AG20443 (cell line): ENCODE measurements at places on chromosomes 2 and 18.

DNA sequence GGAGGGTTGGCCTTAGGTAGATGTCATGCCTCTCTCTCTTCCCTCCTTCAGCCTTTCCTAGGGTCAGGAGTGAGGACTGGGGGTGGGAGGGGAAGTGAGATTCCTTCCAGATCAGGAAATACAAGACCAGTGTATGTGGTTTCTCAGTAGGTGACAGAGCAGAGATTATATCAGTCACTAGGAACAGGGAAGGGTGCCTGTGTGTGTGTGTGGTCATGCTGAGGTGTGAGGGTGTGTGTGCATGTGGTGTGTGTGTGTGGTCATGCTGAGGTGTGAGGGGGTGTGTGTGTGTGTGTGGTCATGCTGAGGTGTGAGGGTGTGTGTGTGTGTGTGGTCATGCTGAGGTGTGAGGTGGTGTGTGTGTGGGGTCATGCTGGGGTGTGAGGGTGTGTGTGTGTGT, 259.8 kb downstream of the LOXHD1 start:
- no peak for DNase-seq

DNA sequence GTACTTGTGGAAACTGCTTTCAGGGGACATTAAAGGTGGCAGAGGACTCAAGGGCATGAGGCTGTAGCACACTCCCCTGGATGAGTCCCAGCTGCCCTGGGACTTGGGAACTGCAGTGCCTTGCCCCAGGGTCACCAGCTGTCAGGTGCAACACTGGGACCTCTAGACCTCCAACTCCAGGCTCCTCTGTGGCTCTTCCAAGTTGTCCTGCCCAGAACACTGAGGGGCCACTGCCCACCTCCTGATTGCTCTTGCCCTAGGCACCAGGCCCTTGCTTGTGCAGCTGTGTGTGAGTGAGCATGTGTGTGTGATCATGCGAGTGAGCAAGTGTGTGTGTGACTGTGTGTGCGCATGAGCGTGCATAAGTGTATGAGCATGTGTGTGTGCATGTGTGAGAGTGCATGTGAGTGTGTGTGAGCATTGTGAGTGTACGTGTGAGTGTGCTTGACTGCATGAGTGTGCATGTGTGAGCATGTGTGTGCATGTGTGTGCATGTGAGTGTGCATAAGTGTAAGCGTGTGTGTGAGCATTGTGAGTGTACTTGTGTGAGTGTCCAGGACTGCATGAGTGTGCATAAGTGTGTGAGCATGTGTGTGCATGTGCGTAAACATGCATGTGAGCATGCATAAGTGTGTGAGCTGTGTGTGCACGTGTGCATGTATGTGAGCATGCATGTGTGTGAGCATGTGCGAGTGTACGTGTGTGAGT, 301.5 kb downstream of the NDUFA10 start:
- DNase-seq = no peak

GRCh38 chr2:183495589-183496267, 371.5 kb downstream of the NUP35 start:
- no peak for DNase-seq

- DNase-seq = peak; percentile 78
Measured at GRCh38 chr2:217418090-217418489, 558.2 kb upstream of the TNP1 start.

GRCh38 chr2:174328114-174328960, 6.4 kb upstream of the SP9 start:
- peak; percentile 46 for DNase-seq

DNA sequence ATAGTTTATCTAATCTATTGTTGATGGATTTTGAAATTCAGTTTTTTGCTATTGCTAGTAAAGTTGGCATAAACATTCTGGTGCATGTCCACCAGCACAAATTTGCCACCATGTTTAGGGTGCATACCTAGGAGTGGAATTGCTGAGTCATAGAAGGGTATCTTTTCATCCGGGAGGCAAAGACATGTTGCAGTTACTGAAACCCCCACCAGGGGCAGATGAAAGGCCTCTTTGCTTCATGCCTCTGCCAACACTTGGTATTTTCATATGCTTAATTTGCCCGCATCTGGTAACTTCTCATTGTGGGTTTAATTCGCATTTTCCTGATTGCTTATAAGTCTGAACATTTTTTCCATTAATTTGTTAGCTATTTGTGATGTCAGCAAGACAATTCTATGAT, 8.2 kb downstream of the DCC start:
- no peak for DNase-seq

GRCh38 chr18:67199993-67200617, 316.4 kb downstream of the DSEL start:
- peak; percentile 21 for DNase-seq

DNA sequence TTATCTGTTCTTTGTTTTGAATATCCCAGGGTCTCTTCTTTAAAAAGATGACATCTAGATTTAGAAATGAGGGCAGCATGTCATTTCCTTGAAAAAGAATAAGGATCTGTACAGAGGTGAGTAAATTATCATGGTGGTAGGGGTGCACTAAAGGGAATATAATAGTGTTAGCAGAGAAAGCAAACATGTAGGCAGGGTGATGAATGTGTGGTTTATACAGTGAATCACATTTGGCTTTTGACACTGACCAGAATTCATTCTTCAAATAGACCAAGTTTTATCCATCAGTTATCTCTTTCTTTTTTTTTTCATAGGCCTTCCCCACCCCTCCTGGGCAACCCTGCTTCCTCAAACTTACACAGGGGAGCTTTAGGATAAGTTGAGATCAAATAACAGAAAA, 184.5 kb upstream of the LRP1B start:
- no peak for DNase-seq

DNA sequence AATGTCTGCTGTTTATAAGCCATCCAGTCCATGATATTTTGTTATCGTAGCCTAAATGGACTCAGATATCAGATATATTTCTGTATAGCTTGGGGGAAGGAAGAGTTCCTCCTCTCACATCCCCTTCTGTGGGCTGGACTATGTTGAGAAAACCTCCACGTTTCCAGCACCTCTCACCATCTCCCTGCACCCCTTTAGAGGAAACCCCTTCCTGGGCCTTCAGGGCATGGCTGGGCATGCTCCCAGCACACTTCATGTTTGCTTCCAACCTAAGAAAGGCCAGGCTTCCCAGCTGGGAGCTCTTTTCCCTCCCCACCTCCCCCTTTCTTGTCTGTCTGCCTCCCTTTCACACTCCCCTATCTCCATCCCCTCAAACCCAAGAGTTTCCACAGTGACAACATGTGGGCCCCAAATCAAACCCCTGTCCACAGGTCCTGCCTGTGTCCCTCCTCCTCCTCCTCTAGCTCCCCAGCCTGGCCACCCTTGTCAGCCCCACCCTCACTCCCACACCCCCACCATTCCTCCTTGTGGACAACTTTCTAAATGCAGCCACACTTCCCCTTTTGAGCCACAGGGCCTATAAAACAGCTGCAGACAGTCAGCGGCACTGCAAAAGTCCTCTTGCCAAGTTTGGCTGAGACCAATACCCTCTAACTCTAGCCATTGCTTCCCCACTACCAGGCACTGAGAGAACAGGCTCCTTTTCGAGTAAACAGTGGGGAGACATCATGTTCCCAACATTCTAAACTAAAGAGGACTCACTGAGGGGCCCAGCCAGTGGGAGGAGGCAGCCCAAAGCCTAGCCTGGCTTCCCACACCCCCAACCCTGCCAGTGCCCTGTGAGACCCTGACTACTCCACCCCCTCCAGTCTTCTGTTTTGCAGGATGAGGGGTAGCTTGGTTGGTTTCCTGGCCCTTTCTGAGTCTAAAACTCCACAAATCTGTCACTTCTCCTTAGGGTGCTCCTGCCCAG, 120.5 kb downstream of the ZFP36L2 start:
- peak; percentile 75 for DNase-seq

GRCh38 chr2:221571025-221571550, 1.0 kb downstream of the EPHA4 start:
- DNase-seq = no peak

DNA sequence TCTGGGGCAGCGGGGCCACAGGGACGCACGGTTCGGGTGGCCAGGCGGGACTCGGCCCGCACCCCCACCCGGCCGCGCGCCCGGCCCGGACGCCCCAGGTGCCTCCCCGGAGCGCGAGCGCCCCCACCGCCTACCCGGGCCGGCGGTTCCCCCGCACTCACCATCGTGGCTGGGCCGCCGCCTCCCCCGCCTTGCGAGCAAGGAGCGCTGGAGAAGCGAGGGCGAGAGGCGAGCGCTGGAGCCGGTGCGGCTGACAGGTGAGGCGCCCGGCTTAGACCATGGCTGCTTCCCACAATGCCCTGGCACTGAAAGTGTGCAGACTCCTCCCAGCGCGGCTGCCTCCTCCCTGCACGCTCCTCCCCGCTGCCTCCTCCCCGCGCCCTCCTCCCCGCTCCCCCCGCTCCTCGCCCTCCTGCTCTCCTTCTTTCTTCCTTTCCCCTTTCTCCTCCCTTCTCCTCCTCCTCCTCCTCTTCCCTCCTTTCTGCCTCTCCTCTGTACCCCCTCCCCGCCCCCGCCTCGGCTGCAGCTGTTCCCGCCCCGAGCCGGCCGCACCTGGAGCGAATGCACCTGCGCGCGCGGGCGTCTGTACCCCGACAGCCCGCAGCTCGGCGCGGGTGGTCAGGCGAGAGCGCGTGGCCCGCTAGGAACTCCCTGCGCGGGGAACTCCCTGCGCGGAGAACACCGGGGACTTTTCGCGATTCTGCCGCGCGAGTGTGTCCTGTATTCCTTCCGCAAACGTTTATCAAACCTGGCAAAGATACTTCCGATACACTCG, at the start of gene AP1S3:
Gene AP1S3, minus strand, starts transcription at position 296 of the 775 bp plus-strand sequence. Its CDS starts 132 bp downstream, at position 164.
- DNase-seq = peak; percentile 89

DNA sequence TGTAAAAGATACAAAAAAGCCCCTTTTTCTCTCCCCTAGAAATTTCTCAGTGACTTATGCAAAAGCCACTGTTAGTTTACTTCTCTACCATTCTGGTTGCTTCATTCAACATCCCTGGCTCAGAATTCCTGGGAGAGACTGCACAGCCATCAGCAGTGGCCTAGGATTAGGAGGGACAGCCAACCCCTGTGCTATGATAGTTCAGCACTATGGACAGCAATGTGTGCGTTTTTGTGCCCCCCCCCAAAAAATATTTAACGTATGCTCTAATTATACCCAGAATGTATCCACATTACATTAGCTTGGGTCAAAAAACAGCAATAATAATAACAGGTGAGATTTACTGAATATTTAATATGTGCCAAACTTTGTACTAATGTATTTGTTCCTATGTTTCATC, 29.0 kb downstream of the OSR1 start:
- no peak for DNase-seq

DNA sequence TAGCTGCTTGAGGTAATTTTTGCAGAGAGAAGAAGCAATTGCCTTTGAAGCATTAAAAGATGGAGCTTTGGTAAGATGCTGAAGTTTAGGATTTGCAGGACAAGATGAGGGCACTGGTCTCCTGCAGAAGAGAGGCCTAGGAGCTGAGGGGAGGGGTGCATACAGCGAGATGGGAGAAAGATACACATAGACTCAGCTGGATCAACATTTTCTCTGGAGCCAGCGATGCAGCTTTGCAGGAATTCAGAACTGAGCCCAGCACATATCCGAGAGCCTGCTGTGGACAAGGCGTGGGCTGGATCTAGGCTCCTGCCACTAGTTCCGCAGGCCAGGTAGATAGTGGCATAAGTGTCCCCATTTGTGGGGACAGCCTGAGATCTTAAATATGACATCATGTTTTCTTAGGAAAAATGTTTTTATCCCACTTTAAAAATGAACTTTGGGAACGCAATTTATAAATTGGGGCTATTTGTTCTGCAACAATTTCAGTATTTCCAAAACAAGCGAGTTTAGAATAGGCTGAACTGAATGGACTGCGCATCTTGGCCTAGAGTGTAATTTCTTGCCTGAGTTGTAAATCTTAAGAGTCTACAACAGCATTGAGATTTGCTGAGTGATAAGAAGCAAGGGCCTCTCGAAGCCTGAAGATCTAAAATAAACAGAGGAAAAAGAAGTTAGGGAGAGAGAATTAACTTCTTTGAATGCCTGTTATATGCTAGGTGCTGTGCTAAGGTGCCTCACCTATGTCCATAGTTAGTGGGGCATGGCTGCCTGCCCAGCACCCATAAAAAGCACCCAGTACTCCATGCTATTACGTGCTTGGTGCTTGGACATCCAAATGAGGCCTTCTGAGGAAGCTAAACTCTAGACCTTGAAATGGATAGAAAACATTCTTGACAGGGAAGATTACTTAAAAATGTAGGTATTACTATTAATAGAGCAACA, 17.3 kb downstream of the GRHL1 start:
- no peak for DNase-seq

DNA sequence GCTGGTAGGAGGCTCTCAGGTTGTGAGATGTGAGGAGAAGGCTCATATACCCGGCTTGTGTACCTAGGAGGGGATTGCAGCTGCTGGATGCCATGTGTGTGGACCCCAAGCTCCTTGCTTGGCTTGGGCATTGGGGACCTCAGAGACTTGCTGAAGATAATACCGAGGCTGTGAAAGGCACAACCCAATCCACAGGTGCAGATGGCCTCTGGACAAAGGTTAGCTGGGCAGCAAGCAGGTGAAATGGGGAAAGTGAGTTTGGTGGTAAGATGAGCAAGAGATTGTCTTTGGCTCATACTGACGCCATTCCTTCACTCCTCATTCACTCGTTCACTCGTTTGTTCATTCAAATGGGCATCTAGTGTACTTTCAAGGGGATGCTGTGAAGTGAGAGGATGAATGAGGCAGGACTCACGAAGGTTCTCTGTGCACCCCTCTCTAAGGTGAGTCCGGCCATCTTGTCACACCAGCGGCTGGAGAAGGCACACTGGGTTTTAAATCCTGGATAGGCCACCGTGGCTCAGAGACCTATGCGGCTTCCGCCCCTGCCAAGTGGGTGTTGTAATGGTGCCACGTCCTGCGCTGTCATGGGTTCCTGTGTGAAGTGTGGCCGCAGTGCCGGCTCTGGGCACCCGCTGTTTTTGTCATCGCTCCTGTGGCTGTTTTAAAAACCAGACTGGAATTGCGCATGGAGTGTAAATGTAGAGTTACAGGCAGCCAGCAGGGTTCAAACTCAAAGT, 13.7 kb downstream of the FBLN7 start:
- no peak for DNase-seq

GRCh38 chr2:158722266-158723105, 72.6 kb upstream of the DAPL1 start:
- DNase-seq = no peak

- no peak for DNase-seq
Measured at GRCh38 chr18:11541179-11541578, 68.2 kb upstream of the SLC35G4 start.

GRCh38 chr2:219441451-219442255, 7.0 kb downstream of the SPEG start:
- peak; percentile 91 for DNase-seq

- no peak for DNase-seq
Measured at GRCh38 chr18:77095391-77096371, 36.9 kb downstream of the MBP start.
